ENCODE measurements at places on chromosomes 2 and 18. TPM values are rescaled to one million over a fixed set of nuclear protein-coding genes. Genes with fewer than 3 reads are reported as not detected.

DNA sequence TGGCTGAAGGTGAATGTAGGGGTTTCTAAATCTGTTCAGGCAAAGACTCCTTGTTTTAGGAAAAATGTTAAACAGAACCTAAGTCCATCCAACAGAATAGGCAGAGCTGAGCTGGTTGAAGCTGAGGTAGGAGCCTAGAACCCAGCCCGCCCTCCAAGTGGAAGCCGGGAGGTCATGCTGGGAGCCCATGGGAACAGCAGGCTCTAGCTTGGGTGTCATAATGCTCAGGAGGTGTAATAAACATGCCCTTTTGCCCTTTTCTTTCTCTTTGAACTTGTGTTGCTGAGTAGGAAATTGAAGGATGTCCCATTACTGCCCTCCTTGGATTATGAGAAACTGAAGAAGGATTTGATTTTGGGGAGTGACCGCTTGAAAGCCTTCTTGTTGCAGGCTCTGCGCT, 60.3 kb downstream of the ARMC9 start:
- no peak for DNase-seq

- no peak for DNase-seq
Measured at GRCh38 chr2:186480991-186481390, 5.1 kb upstream of the ZC3H15 start.

- DNase-seq, result no peak
Measured at GRCh38 chr2:237833546-237833945, 25.9 kb upstream of the RAMP1 start.

DNA sequence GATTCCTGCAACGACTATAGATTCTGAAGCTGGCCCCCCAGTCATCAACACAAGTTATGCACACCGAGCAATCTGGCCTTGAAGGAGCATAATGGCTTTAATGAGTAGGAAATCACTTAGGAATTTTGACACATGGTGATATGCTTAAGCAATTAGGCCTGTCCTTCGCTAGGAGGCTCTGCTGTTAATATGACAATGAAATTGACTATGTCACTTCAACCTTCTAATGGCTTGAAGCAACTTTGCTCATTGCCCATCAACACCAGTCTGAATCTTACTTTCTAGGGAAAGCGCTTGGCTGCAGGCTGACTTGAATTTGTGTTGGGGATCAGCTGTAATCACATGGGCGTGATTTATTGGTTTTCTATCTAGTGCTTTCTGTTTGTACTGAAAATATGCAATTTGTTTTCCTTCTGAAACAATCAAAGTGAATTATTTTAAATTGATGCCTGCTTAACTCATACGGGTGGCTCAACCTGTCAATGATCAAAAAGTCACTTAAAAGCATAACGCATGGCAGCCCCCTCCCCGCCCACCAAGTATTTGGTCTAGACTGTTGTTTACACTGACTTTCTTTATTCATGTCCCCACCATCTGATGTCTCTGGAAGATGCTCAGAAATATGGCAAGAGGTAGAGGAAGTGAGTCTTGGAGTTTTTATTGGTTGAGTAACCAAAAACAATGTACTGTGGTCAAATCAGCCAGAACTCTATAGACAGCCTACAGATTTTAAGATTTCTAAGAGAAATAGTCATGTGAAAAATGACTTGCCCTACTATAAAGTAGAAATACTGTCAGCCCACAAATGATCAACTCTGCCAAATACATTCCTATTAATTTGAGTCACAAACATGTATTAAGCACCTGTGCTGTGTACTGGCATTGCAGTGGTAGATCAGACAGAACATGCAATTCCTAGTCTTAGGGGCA, 344.9 kb downstream of the RBM43 start:
- DNase-seq, result no peak

GRCh38 chr2:71452565-71452964, 796 bp upstream of the DYSF start:
- DNase-seq, result peak; percentile 43

GRCh38 chr2:186907897-186908296, 58.9 kb upstream of the ZSWIM2 start:
- DNase-seq, result no peak

DNA sequence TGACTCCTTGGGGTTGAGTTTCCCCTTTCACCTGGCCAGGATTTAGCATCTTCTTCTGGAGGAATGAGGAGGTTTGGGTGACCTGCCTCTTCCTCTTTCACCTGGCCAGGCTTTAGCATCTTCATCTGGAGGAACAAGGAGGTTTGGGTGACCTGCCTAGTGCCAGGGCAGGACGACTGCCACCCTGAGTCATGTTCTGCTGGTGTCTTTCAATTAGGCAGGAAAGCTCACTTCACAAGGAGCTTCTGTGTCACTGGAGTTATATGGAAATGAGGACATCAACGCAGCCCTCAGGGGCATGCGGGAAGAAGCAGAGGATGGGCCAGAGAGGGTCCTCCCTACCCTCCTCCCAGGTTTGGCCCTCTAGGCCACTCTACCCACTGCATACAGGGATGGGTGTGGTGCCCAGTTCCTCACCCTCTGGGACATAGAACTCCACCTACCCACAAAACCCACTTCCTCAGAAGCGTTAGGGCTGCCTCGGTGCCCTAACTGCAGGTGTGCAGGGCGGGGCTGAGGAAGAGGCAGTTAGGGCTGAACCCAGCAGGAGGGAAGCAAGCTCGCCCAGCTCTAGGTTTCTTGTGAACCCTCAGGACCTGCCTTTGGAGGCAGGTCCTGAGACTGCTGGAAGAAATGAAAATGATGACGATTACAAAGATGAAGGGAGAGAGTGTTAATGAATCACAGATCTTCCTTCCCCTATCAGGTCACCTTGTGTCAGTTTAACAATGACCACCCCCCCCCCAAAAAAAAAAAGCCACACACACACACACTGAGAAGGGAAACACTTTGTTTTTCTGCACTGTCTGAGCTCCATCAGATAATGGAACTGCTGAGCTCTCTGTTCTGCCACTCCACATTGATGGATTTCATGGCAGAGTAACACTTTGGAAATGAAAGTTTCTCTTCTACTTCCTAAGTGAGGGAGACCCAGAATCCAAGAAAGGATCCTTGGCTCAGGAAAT, 71.0 kb downstream of the ARL4C start:
- DNase-seq, result no peak

DNA sequence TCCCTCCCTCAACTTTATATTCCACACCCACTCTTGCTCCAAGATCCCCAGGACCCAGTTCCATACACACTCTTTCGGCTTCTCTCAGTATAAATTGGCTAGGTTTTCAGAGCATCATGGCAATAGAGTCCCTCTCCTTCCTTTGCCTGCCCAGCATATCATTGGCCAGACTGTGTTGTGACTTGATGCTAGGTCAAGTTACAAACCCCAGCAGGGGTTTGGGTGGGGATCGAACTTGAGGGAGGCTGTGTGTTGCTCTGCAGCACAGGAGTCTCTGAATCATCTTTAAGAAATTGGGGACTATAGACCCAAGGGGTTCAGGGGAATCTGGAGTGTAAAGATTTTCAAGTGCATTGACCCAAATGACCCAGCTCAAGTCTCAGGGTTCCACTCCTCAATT, 477.5 kb upstream of the MEIS1 start:
- DNase-seq, result no peak

- DNase-seq, result no peak
Measured at GRCh38 chr2:54636415-54637139, 86.9 kb upstream of the EML6 start.

GRCh38 chr2:183060571-183061231, 17.8 kb upstream of the DUSP19 start:
- DNase-seq, result no peak

- DNase-seq, result no peak
Measured at GRCh38 chr18:2853926-2854664, 7.3 kb downstream of the EMILIN2 start.

GRCh38 chr2:51263951-51264350, 232.0 kb upstream of the NRXN1 start:
- no peak for DNase-seq

GRCh38 chr2:184370954-184371353, 227.4 kb upstream of the ZNF804A start:
- DNase-seq, result no peak

- DNase-seq, result peak; percentile 67
Measured at GRCh38 chr2:133377021-133377481, 191.2 kb downstream of the NCKAP5 start.

GRCh38 chr18:76564117-76564516, 69.1 kb upstream of the ZNF516 start:
- DNase-seq, result no peak

GRCh38 chr18:7608781-7609201, 41.7 kb downstream of the PTPRM start:
- DNase-seq, result peak; percentile 64

DNA sequence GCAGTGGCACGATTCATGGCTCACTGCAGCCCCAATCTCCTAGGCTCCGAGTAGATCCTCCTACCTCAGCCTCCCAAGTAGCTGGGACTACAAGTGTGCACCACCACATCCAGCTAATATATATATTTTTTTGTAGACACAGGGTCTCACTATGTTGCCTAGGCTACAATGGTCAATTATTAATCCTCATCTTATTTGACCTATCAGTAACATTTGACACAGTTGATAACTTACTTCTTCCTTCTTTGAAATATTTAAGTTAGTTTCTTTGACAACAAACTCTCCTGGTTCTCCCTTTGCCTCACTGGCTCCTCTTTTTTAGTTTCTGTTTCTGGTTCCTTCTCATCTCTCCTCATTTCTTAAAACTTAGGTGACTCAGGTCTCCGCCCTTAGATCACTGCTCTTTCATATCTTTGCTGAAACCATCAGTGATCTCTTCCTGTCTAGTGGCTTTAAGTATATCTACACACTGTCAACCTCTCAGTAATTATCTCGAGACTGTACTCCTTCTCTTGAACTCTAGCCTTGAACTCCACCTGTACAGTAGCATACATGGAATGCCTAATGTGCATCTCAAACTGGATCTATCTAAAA, 11.5 kb downstream of the PGAP1 start:
- DNase-seq, result no peak

- no peak for DNase-seq
Measured at GRCh38 chr2:190366248-190366753, 22.9 kb downstream of the INPP1 start.

GRCh38 chr18:26568926-26569665, 20.7 kb upstream of the KCTD1 start:
- no peak for DNase-seq

- DNase-seq, result peak; percentile 98
Measured at GRCh38 chr18:3451183-3451988, 1.4 kb downstream of the TGIF1 start.

DNA sequence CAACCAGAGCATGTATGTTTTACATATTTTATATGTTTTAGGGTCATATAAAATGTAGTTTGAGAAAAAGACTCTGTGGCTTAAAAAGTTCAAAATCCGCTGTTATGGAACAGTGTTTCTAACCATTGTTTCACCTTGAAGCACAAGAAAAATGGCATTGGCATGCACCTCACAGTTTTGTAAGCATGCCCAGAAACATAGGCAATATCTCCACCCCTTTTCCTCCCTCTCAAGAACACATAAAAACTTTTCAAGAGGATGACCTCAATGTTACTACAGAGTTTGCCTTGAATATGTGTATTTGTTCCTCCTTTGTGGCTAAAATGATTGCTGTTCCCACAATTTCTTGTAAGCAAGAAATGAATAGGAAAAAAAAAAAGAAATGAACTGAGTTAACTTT, 29.3 kb upstream of the SLC40A1 start:
- DNase-seq, result no peak

DNA sequence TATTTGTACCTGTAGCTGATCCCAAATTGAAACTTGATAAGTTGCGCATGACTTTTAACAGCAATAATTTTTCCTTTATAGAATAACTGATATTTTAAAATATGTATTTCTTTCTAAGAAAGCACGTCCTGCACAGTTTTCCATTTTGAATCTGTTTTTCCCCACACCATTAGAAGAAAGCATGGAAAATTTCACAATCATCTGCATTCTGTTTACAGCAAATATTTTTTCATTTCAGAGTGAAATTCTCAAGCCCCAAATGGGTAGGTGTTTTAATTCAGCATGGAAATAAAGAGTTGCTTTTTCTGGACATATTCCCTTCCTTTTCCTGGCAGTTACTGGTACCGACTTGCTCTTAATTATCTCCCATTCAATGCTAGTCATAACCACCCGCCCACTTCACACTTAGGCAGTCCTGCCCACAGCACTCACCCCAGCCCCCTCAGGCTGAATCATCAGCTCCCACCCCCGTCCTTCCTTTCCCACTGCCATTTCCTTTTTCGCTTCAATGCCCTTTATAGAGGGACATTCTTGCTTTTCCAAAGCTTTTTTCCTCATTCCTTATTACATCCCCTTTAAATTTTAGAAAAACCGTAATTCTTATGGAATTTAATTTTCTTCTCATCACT, 89.2 kb upstream of the GLS start:
- peak; percentile 37 for DNase-seq

DNA sequence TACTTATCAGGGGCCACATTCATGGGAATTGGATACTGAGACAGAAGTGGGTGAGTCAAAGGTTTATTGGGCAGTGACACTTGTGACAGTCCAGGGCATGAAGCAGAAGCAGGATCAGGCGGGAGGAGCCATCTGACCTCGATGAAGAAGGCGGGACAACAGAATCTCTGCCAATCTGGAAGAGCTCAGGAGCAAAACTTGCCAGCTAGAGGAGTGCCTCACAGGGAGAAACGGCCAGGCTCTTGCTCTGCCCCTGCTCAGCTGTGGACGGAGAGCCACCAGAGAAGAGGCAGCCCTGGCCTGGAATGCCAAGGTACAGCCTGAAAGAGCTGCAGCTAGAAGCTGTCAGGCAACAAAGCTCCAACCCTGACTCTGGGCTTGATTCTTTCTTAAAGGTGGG, 16.9 kb downstream of the DAW1 start:
- DNase-seq, result no peak

- DNase-seq, result no peak
Measured at GRCh38 chr2:111246620-111247061, 125.9 kb downstream of the BCL2L11 start.

- DNase-seq, result peak; percentile 59
Measured at GRCh38 chr2:196233021-196233804, 61.8 kb upstream of the STK17B start.

DNA sequence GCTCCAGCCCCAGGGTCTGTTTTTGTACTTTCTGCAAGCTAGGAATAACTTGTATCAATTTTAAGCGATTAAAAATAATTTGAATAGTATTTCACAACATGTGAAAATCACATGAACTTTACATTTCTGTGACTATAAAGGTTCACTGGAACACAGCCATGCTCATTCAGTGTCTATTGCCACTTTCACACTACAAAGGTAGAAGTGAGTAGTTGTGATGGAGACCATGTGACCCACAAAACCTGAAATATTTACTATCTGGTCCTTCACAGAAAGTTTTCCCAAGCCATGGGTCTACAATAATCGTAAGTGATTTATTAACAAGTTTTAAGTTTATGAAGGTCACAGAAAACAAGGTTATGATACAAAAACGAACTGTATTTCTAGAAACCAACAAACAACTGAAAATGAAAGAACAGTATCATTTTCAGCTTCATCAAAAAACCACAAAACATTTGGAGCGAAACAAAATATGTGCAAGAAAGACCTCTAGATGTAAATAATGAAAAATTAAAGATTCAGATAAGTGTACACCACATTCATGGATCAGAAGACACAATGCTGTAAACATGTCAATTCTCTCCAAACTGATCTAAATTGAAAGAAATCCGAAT, 68.9 kb upstream of the DNER start:
- no peak for DNase-seq

The CTAGE1 gene
- polyA plus RNA-seq, result not detected

The MROH2A gene
- 0.18 TPM for polyA plus RNA-seq

The SP3 gene
- polyA plus RNA-seq, result 67.3 TPM

The PECR gene
- polyA plus RNA-seq, result 6.1 TPM

The ERMN gene
- polyA plus RNA-seq, result not detected

The PDE1A gene
- polyA plus RNA-seq, result 13.7 TPM
